ENCODE measurements at places on chromosomes 16 and 17.
A peak's percentile ranks its signal among the peaks of the same experiment; 100 is the strongest.

DNA sequence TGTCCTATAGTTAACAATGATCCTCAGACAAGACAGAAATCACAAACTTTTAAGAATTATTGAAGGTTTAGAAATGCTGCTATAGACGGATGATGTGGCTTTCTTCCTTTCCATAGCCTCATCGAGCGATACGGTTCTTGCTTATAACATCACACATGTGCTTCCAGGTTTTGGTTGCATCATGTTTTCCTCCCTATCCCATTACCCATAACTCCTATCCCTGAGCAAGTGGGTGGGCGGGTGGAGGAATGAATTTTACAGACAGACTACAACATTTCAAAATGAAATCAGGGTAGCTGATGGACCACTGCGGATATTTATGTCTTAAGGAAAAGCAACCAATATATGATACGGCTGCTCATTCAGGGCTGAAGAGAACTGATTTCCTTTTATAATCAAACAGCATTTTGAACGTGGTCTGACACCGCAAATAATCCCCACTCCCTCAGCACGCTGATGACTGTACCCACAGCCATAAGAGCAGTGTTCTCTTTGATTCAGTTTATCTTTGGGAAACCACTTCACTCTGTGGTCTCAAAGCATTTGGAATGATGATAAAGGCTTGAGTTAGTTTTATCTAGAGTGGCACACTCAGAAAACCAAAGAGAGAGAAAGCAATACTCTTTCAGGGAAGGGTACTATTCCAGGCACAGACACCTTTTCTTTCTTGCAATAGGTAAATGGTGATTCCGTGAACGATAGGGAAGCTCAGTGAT is 4.6 kb upstream of the AKTIP start:
- DNase-seq = no peak

GRCh38 chr17:81086789-81087551 is 52.0 kb downstream of the BAIAP2 start:
- DNase-seq = no peak

- no peak for DNase-seq
Observed at GRCh38 chr16:85193115-85193493, 80.8 kb upstream of the CIBAR2 start.

DNA sequence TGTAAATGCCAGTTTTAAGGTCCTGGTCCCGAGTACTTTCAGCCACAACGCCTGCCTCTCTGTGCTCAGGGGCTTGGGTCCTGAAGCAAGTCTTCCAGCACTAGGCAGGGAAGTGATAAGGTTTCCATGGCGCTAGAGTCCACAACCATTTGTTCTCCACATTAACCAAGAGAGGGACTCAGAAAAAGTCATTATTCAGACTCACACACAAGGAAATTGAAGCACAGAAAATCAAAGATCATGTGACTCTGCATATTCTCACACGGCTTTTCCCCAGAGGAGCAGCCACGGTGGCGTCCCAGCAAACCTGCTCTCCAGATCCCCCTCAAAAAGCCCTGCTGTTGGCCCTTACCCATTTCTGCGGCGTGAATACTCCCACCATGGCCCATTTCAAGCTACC is 9.7 kb downstream of the ENPP7 start:
- no peak for DNase-seq

DNA sequence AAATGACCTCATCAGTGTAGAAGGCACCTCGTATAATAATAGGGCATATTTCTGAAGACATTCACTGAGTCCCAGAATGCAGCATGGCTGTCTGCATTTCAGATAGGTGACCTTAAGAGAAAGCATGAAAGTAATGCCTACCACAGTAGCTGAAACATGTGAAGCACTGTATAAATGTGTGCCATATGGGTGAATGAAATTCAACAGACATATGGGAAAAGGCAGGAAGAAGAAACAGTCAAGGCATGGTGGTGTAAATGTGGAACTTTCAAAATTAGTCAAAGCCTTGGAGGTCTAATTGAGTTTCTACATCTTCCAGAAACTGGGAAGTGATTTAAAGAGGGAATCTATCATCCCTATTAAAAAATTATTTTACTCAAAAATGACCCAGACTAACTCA is 698.2 kb upstream of the GOT2 start:
- no peak for DNase-seq

GRCh38 chr17:40952661-40953060 is 14.1 kb downstream of the KRT39 start:
- DNase-seq = no peak

DNA sequence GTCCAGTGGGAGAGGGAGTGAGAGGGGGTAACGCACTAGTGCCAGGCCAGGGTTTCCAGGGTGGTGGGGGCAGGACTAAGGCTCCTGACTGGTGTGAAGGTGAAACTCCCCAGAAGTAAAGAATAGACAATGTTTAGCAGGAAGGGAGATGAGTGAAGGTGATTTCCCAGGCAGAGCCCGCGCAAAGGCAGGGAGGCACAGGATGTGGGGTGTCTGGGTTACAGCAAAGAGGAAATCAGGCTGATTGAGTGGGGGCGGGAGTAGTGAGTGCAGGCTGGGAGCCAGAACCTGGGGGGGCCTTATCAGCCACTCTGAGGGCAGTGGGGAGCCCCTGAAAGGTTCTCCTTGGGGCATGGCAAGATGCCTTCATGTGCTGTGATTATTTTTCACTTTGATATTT is 167.5 kb downstream of the UTP18 start:
- no peak for DNase-seq

DNA sequence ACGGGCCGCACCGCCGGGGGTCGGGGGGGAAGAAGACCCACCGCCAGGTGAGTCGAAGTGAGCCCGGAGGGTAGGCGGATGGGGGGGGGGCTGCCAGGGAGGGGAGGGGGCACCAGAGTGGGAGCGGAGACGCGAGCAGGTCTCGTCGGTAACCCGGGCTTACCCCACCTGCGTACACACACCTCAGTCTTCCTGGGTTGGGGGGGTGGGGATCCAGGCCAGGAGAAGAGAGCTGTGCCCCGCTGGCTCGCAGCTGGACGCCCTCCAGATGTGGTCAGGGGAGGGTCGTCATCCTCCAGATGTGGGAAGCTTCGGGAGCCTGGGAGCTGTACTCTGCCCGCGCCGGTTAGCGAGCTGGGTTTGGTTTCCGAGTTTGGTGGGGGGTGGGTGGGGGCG is 1.2 kb downstream of the CACNA1G start:
- DNase-seq = no peak

- no peak for DNase-seq
Observed at GRCh38 chr16:80914379-80915078, 92.2 kb downstream of the CMC2 start.

GRCh38 chr16:79328402-79329165 is 272.0 kb downstream of the MAF start:
- no peak for DNase-seq

DNA sequence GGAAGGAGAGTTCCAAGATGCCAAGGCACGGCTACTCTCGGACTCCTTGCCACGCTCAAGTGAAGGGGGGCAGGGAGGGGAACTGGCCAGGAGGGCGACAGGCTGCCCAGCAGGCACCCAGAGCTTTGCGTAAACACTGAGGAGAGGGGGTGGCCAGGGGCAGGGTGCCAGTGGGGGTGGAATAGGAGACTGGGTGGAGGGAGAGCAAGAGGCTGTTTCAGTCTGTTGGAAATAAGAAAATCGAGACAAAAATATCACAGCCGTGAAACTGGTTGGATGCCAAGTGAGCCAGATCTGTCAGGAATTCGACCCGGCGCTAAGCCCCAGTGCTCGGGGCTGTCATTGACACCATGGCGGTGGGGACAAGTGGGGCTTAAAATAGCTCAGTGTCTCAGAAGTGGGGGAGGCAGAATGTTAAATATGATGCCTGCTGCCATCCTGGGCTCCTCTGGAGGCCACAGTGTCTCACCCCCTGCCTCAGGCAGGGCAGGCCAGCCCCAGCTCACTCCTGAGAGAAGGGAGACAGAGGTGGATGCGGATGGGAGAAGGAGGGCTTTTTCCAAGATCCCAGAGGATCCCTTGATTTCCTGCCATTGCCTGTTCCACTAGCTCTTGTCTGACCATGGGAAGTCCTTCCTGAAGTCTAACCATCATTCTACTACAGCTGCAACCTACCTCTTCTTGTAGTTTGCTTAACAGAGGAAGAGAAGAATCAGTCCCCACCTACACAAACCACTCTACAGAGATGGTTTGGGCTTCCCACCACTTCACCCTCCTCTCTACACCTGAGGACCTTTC is 9.5 kb downstream of the PNMT start:
- no peak for DNase-seq

DNA sequence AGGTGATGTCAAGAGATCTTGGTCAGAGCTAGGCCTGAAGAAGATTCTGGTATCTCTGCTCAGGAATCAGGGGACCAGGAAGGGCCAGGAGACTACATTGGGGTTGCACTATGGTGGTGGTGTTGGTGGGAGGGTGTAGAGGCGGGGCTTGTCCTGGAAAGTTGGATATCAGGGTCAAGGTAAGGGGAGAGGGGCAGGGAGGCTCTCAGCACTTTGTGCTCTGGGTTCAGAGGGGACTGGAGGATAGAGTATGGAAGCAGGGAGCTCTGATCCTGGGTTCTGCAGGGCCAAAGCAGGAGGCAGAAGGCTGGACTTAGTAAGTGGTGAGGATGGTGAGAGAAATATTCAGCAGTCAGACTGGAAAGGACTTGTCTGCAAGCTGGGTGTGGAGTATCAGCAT is 3.0 kb downstream of the NOL3 start:
- DNase-seq = no peak

GRCh38 chr17:39096508-39097149 is 54.8 kb downstream of the PLXDC1 start:
- no peak for DNase-seq

GRCh38 chr17:27181935-27182334 is 112.0 kb upstream of the WSB1 start:
- DNase-seq = no peak

GRCh38 chr17:81022344-81022676 is 12.6 kb upstream of the BAIAP2 start:
- DNase-seq = no peak

GRCh38 chr17:4584101-4584916 is at the start of gene SMTNL2:
Gene SMTNL2 (plus strand): TSS chr17:4584529. CDS start chr17:4584606, 77 bp downstream.
- no peak for DNase-seq

- DNase-seq = no peak
Observed at GRCh38 chr17:51941272-51941671, 217.2 kb downstream of the CA10 start.

DNA sequence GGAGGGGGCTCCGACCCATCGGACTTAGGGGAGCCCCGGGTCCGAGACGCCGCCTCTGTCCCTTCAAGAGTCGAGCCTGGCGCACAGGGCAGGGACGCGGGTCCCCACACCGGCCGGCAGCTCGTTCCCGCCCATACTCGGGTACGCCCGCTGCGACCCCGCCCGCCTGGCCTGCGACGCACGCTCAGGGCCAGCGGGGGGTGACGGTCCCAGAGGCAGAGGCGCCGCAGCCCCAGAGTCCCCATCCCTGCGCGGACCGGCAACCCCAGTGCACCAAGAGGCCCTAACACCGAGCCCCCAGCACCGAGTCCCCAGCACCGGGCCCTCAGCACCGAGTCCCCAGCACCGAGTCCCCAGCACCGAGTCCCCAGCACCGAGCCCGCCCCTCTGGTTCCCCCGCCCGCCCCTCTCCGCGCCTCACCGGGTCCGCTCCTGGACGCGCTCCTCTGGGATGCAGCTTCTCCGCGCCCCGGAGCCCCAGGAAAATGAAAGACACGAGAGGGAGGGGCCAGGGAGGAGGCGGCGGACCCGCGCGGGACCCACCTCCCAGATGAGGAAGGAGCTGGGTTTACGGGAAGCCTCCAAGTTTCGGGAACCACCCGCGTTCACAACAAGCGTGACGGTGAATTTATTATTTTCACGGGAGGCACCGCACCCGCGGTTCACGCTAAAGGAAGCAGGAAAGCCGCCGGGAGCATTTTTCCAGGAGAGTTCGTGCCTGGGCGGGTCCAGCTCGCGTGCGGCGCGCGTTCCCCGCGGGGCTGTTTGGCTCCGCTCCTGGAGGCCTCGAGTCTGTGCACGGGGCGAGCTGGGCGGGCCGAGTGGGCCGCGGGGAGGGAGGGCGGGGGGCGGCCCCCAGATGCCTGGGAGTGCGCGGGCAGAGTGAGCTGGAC is at the start of gene SECTM1:
SECTM1 (minus strand) TSS at position 488 of the 893 bp plus-strand sequence. CDS start 6,526 bp downstream, outside the sequence.
- peak; percentile 40 for DNase-seq

- no peak for DNase-seq
Observed at GRCh38 chr17:3032258-3033247, 30.9 kb downstream of the OR1D5 start.

DNA sequence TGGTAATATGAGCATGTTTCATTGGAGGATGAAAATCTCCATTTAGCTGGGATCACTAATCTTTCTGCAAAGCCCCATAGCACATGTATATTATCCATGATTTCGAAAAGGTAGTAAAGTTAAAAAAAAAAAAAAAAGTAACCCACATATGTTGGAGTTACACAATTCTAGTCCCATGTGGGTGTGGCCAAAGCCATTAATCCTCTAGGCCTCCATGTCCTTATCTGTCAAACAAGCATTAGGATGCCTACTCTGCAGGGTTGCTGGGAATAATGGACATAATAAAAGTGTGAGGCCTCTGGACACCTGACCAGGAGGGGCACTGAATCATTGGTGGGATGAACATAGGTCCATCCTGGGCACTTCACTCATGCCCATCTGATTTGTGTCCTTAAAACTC is 29.2 kb upstream of the VAT1L start:
- no peak for DNase-seq

GRCh38 chr16:20799599-20799998 is 6.7 kb downstream of the ERI2 start:
- no peak for DNase-seq

- no peak for DNase-seq
Observed at GRCh38 chr17:50412188-50412732, 13.8 kb upstream of the ACSF2 start.

DNA sequence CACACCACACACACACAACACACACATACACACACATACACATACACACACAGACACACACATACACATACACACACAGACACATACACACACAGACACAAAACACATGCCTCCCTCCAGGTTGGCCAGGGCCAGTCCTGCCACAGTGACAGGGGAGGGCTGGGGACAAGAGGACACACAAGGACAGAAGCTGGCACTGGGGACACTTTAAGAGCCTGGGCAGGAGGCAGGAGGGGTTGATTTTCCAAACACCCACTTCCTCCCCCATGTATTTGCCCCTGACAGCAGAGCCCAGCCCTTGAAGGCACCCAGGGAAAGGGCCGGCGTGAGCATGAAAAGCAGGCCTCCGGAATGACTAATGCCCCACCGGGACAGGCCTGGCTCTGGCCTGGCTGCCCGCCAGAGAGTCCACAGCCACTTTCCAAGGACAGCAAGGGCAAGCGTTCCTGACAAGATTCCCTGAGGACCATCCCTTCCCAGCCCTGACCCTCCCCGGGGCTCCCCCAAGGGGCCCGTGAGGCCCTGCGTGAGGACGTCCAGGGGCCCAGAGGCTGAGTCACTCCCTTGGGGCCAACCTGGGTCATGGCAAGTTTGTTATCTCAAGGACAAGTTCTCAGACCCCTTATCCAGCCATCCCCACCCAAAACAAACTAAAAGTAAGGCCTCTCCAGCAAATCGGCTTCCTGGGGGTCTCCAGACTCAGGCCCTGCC is 235.6 kb downstream of the ZNF423 start:
- peak; percentile 91 for DNase-seq

DNA sequence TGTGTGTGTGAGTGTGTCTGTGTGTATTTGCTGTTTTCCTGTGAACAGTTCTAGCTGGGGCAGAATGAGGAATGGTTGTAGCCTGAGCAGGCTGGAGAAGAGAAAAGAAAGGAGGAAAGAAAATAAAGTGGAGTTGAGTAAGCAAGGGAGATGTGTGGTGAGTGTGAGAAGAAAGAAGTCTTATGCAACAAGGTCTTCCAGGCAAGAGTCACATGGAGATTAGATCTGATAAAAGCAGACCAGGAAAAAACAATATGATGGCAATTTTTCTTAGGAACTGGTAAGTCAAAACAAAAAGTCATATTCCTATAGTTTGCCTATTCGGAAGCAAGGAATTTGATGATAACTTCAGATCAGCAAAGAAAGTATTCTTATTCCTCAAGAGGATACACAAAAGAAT is 125.0 kb downstream of the HS3ST3A1 start:
- no peak for DNase-seq

Data from Daoy (cell line).